Hypothalamus (tissue), 51 donors: ENCODE measurements at places on chromosomes 13 and 19.

GRCh38 chr19:3575260-3575741 is 2.6 kb downstream of the HMG20B start:
- no peak for DNase-seq

GRCh38 chr19:31424861-31425620 is 75.8 kb upstream of the TSHZ3 start:
- DNase-seq = no peak

- no peak for DNase-seq
Observed at GRCh38 chr13:66400292-66400691, 829.8 kb downstream of the PCDH9 start.

DNA sequence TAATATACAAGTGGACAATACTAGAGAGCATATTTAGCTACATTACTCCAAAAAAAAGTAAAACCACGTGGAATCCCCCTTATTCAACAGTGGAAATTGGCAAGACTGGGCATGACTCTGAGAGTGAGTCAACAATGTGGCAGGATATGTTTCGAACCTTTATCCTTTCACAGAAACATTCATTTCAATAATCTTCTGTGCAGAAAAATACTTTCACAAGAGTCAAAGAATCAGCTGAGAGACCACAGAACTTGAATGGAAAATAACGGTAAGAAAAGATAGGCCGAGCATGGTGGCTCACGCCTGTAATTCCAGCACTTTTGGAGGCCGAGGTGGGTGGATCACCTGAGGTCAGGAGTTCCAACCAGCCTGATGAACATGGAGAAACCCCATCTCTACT is 25.1 kb upstream of the CD70 start:
- no peak for DNase-seq

- DNase-seq = no peak
Observed at GRCh38 chr13:93147946-93148345, 78.7 kb upstream of the GPC6 start.

DNA sequence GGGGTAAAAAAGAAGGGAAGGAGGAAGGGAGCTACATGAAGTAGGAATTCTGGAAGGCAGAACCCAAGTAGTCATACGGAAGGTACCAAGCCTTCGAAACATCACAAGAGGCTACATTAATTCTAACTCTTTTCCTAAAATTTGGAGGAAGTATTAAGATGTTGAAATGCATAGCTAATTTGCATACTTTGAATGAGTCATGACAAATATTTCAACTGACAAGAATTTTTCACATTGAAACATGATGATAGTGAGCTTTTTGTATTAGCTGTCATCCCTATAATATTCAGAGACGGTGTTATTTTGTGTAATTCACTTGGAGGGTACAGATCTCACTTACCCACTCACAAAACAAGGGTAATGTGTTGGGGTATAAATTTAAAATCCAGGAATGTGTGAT is 9.1 kb upstream of the ACOD1 start:
- DNase-seq = no peak

DNA sequence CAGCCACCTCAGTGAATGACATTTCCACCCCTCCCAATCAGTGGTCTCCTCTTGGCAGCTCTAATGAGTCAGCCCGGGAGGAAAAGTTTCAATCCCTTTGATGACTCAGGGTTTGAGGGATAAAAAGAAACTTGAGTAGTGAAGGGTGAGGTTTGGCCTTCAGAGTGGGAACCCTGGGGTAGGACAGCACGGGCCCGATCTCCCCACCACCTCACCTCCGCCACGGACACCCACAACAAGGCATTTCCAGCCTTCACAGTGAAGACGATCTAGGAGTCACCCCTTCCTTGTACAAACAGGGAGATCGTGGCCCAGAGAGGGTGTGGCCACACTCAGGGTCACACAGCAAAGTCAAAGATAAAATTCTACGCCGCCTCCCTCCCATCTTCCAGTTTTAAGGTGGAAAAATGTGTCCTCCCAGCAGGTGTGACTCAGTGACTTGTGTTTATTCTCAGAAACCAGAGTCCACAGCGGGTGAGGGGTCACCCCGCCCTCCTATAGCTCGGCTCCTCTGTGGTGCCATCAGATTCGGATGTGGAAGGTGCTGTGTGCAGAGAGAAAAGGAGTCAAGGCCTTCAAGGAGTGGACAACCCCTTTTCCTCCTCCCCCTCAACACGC is 12.3 kb downstream of the CIB3 start:
- DNase-seq = no peak

- DNase-seq = no peak
Observed at GRCh38 chr19:11194656-11195558, 2.4 kb downstream of the KANK2 start.

DNA sequence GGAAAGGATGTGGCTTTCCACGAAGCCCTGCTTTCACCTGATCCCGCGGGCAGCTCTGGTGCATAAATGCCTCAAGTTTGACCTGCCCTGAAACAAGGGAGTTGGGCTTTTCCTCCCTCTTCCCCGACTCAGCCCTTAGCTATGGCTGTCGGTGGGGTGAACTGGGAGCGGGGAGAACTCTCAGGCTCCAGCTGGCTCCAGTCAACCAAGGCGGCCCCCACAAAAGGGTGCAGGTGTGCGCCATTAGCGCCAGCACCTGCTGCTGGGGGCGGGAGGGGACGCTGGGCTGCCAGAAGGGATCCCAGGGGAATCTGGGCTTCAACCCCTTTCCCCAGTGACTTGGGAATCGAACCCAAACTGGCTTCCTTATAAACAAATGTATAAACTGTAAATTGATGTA is 7.1 kb upstream of the DHRS12 start:
- no peak for DNase-seq

DNA sequence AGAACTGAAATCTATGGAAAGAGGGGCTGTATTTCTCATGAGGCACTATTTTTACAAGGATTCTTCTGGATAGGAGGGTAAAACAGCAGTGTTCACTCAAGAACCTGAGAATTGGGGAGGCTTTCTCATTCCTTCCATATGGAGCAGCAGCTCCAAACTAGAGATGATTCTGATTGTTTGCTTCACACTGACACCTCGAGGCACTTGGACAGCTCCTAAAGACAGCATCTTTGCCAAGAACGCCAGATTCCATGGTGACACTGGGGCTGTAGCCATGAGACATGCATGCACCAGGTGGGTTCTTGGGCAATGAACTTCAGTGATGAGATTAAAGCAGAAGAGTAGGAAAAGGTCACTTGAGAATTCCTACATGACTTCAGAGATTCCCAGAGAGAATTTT is 361.5 kb upstream of the HTR2A start:
- DNase-seq = no peak

- no peak for DNase-seq
Observed at GRCh38 chr19:11400798-11401197, 16.7 kb upstream of the EPOR start.

DNA sequence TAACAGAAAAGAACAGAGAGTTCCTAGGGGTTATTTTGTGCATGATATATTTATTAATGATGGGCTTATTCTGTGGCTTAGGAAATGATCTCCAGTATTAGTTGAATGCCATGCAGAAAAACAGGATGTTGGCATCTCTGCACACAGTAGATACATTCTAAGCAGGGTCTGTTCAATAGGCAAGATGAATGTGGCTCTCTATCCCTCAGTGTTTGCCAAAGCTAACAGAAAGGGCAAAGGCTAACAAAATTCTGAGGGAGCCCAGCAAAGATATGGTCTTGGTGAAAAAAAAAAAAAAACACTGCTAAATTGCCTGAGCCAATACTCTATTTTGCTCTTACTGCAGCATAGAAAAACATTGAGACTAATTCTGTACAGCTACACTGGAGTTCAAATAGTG is 1095.8 kb downstream of the UQCRFS1 start:
- DNase-seq = no peak

- DNase-seq = no peak
Observed at GRCh38 chr13:39512687-39513086, 90.3 kb downstream of the LHFPL6 start.

DNA sequence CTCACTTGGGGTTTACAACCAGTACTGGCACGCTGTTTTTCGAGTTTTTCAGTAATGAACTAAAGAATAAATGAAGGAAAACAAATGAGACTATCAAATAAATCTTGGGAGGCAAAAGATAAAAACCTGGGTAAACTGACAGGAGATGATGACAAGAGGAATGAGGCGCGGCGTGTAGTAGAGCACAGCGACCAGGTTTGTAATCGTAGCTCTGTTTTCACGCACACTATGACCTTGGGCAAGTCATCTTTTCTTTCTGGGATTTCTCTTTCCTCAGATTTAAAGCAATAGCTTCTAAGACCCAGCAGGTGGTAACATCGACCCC is 419 bp downstream of the MRPS31 start:
- no peak for DNase-seq

GRCh38 chr19:383922-384798 is 24.8 kb downstream of the C2CD4C start:
- DNase-seq = peak; percentile 33

DNA sequence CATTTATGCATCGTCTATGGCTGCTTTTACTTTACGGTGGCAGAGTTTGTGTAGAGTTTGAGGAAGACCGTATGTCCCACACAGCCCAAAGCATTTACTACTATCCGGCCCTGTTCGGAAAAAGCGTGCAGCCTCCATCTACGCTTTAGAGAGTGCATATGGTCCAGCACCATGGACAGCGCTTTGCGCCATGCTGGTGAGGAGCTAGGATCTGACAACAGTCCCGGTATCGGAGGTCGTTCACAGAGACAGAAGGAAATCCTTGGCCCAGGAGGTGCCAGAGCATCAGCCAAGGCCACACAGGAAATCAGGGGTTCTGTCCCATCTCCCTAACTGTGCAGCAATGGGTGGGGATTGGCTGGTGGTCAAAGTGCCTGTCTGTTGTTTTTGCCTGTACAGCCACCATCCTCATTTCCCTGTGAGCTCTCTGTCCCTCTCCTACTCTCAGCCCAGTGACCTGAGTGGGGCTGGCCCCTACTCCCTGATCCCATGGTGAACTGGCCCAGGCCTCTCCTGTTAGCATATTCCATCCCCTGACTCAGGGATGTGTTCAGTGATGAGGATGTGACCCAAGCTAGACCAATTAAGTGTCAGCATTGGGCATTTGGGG is 16.2 kb upstream of the PRODH2 start:
- DNase-seq = peak; percentile 19

DNA sequence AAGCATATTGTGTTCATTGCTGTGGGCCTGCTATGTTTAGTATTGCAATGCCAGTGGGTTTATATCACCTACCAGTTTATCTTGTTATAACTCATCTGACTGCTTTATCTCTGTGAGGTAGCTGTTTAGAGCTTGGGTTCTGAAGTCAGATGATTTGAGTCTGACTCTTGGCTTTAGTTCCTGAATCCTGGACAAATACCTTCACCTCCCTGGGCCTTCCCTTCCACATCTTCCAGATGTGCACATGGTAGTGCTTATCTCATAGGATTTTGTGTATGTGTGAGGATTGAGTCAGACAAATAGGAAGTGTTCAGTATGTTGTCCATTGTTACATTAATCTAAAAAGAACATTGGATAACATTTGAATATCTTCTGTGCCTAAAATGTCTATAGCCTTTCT is 63.5 kb upstream of the ANKRD10 start:
- no peak for DNase-seq

DNA sequence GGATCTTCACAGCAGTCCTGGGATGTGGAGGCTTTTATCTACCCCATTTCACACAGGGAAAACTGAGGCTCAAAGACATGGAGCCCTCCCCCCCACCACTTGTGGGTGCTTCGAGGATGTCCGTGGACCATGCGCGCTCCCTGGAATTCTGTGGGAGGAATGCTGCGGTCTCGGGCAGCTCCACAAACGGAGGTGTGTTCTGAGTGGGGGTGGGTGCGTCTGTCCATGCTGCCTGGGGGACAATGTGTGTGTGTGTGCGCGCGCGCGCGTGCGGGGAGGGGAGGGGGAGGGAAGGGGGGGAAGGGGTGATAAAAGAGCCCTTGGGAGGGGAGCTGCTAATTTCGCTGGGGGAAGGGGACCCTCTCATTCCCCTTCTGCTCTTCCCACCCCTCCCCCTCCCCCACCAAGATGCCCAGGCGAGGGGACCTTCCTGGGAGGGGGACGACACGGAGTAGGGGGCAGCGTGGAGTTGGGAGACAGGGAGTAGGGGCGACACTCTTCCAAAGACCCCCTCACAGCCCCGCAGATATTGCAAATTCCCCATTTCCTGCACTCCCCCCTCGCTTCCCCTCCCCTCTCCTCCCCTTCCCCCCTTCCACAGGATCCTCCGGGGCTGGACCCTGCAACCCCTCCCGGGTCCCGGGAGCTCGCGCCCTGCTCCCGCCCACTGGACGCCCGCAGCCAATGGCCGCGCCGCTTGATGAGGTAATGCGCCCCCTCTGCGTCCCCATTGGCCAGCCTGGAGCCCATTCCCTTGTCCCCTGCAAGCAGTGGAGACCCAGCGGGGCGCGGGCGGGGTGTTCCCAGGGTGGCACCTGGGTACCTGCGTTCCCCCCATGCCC is 18.9 kb upstream of the ZNRF4 start:
- DNase-seq = peak; percentile 69

- no peak for DNase-seq
Observed at GRCh38 chr13:24356270-24356669, 46.9 kb downstream of the C1QTNF9 start.

DNA sequence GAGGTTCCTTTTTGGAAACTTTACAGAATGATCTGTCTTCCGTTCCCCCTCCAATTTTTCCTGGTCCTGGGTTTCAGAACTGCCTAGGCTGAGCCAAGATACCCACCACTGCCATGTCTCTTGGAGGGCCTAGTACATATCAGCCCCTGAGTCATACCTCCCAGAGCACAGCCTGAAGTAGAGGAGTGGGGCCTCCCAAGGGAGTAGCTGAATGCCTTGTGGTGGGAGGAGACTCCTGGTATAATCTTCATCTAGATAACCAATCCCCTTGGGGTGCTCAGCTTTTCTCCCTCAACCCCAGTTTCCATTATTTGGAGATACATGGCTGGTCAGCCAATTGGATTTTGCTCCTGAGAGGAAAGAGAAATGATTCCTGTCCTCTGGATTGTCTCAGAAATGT is 30.3 kb downstream of the ZNF763 start:
- DNase-seq = no peak

DNA sequence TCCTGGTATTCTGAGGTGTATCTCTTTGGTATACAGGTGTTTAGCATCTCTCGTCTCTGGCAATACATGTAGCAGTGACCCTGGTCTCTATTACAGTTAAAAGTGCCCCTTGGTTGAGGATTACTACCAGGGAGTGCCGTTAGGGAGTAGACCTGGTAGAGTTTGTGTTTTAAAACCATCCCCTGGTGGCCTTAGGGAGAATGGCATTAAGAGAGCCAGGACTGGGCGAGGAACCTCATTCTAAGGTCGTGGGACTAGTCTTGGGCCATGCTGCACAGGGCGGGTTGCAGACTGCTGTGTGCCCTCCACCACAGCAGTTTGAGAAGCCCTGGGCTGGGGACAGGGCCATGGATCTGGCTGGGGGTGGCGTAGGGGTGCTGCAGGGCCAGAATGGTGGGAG is 35.0 kb downstream of the B3GLCT start:
- no peak for DNase-seq

- no peak for DNase-seq
Observed at GRCh38 chr13:46751811-46752635, 44.9 kb downstream of the ESD start.

DNA sequence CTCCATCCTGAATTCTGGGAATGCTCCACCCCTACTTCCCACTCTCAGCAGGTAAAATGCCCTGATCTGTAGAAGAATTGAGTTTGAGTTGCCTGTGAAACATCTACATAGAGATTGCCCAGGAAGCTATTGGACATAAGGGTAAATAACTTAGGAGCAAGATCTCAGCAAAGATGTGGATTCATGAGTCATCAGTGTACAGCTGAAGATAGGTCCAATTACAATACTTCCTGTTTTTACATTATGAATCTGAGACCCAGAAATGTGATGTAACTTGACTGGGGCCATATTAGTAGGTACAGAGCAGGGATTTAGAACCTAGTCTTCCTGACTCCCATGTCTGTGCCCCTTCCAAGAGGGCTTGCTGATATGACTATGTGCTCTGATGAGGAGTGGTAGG is 79.4 kb upstream of the FNDC3A start:
- no peak for DNase-seq
